Stimulated activated CD4-positive, alpha-beta T cell treated with anti-CD3 and anti-CD28 coated beads, Interleukin-1b, Interleukin-23, amount 100 ng/mL, for 1 hour (primary cell): ENCODE measurements at places on chromosomes 1 and 21.
A peak's percentile ranks its signal among the peaks of the same experiment; 100 is the strongest.

GRCh38 chr1:40820911-40821693, 37.5 kb downstream of the KCNQ4 start:
- DNase-seq: no peak

DNA sequence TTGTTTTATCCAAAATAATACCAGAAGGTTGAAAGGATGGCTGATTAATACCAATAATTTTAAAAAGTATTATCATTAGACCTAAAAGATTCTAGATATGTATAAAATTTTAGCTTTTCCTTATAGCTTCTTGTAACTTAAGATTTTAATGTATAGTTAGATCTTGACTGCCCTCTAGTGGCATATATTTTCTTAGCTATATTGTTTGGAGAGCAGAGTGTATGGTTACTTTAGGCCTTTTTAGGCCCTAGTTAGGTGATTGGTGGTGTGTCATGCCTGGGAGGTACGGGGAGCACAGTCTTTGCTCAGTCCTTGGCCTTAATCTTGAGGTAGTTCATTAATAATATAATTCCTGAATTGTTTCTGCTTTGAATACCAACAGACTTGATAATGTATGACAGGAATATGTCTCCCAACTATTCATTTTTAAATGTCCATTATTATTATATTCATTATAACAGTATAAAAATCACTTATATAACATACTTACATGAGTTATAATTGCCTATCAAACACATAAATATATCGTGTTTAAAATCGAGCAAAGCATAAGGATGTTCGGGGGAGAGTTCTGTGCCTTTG, 328.4 kb downstream of the ZP4 start:
- no peak for DNase-seq

DNA sequence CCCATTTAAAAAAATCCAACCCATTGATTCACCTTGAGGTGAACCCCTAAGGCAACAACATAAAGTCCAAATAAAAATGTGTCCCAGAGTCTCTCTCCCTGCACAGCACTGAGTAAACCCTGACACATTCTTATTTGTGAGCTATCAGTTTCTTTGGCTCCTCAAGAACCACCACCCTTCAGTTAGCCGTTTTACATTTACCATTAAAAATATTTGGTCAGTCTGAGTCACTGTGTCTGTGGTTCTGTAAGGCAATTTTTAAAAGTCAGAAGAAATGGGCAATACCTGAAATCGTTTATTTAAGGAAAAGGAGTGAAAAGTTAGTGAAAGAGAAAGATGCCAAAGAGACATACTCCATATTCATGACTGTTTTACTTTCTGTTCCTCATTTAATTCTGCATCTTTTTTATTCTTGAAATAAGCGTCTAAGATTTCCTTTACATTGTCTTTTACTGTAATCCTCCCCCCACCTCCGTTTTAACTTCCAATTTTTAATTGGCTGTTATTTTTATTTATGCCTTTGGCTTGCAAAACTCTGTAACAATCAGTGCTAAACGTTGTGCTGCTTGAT, 91.7 kb upstream of the IVNS1ABP start:
- DNase-seq: no peak

GRCh38 chr1:34319218-34319617, 142.5 kb downstream of the C1orf94 start:
- no peak for DNase-seq

- DNase-seq: no peak
Measured at GRCh38 chr1:109237512-109237911, 11.8 kb upstream of the CELSR2 start.

GRCh38 chr1:185824106-185824505, 89.9 kb downstream of the HMCN1 start:
- DNase-seq: no peak

- peak; percentile 54 for DNase-seq
Measured at GRCh38 chr1:212700223-212700891, 717 bp upstream of the BATF3 start.

GRCh38 chr21:39182016-39182415, 1.2 kb downstream of the PSMG1 start:
- no peak for DNase-seq

DNA sequence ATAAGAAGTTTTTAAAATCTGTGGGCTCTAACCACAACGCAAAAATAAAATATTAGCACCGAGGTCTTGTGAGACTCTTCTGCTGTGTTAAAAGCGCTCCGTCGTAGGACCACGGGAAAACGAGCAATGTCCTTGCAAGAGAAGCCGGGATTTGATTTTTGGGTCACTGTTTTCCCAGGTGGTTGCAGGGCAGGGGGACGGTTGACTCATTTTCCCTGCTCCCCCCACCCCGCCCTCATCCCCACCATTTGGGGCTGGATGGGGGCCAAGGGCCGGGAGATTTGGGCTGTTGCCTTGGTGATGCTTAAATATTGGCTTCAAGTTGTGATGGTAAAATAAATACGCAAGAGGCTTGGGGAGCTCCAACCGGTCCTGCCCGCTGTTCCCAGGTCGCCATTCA, 67.6 kb upstream of the SLC25A33 start:
- DNase-seq: no peak

DNA sequence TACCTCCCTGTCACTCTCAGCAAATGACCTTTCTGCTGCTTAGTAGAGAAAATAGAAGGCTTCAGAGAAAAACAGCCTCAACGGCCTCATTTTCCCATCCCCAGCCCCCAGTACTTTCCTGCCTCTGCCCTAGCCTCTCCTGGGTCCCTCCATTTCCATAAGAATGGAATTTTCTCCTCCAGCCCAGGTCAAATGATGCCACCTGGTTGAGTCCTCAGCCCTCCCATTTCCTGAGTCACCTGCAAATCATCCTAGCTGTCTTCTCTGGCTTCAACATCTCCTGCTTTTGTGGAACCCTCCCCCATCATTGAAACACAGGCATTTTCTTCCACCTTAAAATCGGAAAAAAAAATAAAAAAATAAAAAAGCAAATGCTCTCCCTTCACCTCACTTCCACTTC, 35.1 kb downstream of the OLIG1 start:
- no peak for DNase-seq

GRCh38 chr1:178344513-178345091, 152.2 kb downstream of the CLEC20A start:
- DNase-seq: no peak

DNA sequence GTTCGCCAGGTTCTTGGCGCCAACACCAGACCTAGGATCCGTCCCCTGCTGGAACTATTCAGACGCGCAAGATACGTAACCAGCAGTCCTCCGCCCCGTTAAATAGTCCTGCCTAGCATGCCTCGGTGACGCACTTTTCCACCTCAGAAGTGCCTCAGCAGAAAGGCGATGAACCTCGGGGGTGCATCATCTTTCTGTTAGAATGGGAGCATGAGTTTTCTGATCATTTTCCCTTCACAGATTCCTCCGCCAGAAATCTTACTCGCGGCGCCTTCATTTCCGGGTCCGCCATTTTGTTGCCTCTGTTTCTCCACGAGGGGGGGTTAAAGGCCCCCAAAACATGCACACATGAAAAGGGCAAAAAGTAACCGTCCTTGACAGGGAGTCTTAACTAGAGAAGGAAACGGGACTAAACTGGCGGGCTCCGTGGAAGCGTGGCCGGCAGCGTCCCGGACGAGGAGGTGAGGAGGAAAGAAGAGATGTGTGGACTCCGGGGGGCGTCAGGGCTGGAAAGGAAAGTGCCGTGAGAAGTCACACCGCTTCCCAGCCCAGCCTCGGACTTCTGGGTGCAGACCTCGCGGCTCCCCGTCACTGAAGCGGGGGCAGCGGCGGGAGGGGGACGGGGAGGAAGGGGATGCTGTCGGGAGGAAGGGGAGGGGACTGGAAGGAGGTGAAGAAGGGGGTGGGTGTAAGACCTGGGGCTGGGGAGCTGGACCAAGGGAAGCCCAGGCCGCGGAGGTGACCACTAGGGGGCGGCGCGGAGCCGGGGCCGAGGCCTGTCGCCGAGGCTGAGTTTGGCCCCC, at the start of gene GABPB2:
Gene GABPB2 (plus strand): TSS at position 288 of the 803 bp plus-strand sequence. CDS start 17,429 bp downstream, outside the sequence.
- DNase-seq: peak; percentile 84

DNA sequence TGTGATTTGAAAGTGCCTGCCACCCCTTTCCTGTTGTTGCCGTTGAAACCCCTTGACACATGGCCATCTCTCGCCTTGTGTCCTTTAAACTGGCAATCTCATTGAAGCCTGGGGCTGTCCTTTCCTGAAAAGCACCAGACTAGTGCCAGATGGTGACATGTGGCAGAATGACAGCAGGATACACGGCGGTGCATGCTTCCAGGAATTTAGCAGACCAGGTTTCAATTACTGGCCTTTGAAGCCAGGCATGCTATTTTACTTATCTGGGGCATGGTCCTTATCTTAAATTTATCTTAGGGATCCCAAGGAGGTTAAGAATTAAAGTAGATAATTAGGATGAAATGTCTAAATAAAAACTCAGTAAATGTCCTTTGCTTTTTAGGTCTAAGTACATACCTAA, 15.2 kb downstream of the PLPPR4 start:
- no peak for DNase-seq

DNA sequence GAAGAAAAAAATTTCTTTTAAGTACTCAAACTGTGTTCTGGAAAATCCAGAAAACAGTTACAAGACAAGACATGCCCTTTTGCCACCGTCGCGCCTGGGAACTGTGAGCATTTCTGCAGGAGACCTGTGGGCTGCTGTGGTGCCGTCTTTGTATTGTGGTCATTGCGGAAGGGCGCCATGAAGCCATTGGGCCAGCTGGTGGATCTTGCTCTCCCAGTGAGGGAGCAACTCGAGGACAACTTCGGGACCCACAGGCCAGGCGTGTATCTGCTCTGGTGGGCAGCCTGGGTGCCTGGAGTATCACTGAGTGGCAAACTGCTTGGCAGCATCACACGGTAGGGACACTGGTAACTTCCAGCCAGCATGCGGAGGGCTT, 3.8 kb upstream of the THEMIS2 start:
- no peak for DNase-seq

DNA sequence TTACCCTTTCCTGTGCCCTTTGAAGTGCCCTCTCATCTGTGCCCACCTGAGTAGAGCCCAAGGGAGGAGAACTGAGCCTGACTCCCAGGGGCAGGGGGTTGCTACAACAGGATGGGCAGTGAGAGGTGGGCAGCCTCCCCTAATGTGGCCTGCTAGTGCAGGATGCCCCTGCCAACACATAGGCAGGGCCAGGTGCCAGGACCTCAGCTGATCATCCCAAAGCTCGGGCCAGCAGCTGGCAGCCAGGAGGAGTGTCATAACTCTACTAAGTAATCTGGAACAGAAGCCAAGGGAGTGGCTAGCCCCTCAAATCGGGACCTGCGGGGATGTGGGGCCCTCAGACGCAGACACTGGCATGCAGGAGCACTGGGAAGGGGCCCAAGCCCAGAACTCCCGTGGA, 208.8 kb upstream of the RAB4A start:
- DNase-seq: no peak

DNA sequence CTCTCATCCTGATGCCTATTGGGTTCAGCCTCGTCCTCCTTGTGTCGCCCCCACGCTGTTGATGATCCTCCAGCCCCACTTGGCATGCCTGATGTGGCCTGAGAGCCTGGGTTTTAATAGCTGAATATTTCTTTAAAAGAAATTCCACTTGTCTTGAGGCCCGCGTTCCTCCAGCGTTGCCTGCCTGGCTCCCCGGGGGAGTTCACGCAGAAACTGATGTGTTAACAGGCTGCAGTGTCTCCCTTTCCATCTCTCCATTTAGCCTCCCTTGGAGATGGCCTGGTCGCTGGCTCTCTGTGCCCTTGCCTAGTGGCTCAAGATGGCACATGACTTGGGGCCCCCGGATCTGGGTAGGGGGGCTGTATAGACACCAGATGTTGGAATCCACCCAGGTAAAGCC, 9.5 kb downstream of the ACTL8 start:
- DNase-seq: no peak

GRCh38 chr1:191629836-191630235, 528.4 kb upstream of the RGS18 start:
- no peak for DNase-seq

DNA sequence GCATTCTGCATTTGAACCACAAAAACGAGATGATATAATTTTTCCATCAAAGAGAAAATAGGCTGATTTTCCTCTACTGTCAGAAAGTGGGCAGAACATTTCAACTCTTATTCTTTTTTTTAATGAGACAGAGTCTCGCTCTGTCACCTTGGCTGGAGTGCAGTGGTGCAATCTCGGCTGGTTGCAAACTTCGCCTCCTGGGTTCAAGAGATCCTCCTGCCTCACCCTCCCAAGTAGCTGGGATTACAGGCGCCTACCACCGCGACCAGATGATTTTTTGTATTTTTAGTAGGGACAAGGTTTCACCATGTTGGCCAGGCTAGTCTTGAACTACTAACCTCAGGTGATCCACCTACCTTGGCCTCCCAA, 11.6 kb downstream of the DSTYK start:
- DNase-seq: no peak

DNA sequence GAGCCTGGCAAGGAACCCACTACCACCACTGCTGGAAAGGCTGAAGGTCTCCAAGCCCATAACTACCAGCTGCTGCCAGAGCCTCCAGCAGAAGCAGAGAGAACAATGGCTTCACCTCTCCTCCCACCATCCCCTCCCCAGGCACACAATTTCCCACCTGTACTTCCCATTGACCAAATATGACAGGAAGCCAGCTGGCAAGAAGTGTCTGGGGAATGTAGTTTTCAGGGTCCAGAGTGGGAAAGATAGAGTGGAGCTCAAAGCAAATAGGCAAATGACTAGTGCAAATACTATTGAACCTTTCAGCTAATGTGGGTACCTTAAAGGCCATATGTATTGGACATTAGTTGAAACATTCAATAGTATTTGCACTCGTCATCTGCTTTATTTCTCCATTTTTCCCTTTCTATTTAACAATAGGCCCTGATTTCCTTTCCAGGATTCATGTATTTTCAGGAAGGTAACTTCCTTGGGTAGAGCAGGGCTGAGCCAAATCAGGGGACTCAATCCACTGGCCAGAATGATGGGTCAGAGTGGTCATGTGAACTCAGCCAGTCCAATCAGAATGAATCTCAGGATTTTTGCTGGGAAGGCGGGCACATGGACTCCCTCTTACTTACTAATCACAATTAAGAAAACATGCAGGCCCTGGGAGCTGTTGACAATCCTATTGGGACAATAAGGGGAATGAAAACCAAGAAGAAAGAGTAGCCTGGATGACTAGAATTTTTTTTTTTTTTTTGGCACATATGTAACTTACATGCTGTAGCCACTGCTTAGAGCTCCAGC, 12.1 kb upstream of the NFYC start:
- DNase-seq: no peak

DNA sequence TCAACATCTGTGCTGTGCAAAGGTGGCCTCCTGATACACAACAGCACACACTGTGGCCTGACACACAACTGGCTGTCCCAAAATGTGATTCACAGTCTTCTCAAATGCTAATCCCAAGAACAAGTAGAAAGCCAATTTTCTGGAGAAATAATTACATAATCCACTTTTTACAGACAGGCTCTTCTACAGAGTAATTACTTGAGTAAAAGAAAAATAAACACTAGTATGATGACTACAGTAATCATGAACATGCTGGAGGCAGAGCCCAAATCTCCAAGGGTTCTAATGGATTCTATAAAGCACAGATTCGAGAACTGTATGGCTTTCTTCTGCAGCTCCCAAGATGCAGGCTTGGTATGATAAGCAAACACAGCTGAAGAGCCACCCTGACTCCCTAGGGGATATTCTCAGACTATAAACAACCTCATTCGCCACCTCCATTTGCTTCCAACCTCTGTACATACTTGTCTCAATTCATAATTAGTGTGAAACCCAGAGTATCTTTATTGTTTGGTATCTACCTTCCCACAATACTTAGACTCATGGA, 81.9 kb downstream of the SIPA1L2 start:
- no peak for DNase-seq

- DNase-seq: no peak
Measured at GRCh38 chr21:15112858-15113257, 48.1 kb upstream of the NRIP1 start.
